IPS-NIHi11 (cell line): ENCODE measurements at places on chromosomes 11 and 22.
A peak's percentile ranks its signal among the peaks of the same experiment; 100 is the strongest.

DNA sequence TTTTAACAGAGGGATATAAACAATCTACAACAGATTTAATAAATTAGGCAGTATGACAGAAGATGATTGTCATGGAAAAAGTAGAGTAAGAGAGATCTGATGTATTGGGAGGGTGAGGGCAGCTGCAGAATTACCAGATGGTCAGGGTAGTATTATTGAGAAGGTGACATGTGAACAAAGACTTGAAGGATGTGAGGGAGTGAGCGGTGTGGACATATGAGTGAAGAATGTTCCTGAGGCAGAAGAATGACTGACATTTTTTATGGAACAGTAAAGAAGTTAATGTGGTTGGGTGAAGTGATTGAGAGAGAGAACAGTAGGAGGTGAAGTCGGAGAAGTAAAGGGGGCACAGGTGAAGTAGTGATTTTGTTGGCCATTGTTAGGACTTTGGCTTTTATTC lies 42.4 kb upstream of the HIPK3 start:
- no peak for DNase-seq

DNA sequence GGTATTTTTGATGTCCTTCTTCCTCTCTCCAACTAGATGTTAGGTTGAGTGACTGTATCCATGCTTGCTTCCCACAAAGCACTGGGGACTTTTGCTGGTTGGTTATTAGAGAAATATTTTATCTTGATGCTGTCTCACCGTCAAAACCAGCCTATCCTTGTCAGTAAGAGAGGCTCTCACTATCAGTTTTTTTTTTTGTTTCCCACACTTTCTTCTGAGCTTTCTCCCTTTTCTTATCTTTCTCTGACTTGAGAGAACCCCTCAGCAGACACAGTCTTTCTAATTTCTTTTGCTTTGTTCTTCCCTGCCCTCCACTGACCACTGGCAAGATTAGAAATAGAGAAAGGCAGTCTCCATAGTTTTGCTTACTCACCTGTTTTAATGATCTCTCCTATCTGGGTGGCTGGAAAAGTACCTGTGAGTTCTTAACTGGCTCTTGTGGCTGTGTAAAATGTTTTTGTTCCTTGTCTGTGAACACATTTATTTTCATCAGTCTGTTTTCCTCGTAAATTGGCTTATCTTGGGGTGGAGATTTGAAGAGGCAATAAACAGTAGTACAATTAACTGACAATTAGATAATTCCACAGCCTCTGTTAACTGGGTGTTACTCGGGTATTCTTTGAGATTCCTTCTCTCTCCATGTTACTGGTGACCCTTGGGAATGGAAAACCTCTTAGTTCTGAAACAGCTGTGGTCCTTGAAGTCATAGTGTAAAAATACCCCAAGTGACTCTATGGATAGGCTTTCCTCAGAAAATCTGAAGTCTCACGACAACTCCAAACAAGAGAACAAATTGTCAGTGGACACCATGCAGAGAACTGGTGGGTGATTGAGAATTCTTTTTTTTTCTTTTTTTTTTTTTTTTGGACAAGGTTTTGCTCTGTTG lies at the start of gene NXPE1:
TSS of gene NXPE1 (minus strand) at position 457 of the 886 bp plus-strand sequence. CDS start 8,680 bp downstream, outside the sequence.
- no peak for DNase-seq

DNA sequence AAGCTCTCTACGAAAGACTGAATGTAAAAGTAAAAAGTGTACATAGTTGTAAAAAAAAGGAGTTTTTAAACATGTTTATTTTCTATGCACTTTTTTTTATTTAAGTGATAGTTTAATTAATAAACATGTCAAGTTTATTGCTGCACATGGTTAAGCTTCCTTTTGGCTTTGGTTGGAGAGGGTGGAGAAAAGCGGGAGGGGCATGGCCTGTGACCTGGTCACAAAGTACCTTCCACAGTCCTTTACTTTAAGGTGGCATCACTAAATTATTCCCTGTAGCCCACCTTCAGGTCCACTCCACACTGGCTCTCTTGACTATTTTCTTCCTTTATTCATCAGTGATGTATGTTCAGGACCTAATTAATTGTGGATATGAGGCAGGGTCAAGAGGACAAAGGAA lies 586 bp upstream of the TTC36 start:
- DNase-seq = no peak

GRCh38 chr11:111459506-111460270 lies 52.5 kb downstream of the BTG4 start:
- DNase-seq = peak; percentile 37

GRCh38 chr22:24102366-24103200 lies 78.7 kb upstream of the SUSD2 start:
- DNase-seq = no peak

GRCh38 chr11:26849036-26849435 lies 127.2 kb upstream of the SLC5A12 start:
- no peak for DNase-seq

GRCh38 chr11:95486466-95486865 lies 255.5 kb upstream of the SESN3 start:
- no peak for DNase-seq

DNA sequence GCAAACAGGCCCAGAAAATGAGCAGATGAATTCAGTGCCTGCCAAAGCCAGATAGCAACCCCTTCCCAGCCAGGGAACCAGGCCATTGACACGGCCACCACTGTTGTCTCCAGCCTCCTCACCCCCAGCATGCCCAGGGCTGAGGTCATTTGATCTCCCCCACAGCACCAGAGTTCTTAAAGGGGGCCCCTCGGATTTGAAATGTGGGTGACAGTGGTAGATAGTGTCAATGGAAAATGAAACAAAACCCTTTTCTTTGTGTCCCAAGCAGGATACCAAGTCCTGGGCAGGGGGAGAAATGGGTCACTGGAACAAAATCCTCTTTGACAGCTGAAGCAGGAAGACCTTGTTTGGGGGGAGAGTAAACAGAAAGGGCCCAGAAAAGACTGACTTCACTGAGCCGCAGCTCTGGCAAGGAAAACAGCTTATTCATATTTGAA lies 14.3 kb upstream of the ACCSL start:
- DNase-seq = no peak

GRCh38 chr11:5597953-5598352 lies 1.5 kb downstream of the TRIM6 start:
- no peak for DNase-seq

DNA sequence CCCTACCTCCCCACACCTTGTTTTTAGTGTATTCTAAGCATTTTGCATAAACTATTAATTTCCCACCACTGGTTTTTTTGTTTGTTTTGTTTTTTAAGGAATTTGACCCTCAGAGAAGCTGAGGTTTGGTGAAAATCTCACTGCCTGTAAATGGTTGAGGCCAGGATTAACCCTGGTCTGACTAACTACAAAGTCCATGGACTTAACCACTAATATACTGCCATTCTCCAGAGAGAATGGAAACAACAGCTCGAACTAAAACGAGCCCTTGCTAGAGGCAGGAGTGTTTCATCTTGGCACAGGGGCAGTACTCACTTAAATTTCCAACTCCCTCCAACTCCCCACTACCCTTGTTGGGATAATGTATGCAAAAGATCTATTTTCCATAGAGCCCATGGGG lies 3.0 kb downstream of the CTNND1 start:
- no peak for DNase-seq

GRCh38 chr11:111978028-111978771 lies 41.1 kb downstream of the DIXDC1 start:
- peak; percentile 79 for DNase-seq

DNA sequence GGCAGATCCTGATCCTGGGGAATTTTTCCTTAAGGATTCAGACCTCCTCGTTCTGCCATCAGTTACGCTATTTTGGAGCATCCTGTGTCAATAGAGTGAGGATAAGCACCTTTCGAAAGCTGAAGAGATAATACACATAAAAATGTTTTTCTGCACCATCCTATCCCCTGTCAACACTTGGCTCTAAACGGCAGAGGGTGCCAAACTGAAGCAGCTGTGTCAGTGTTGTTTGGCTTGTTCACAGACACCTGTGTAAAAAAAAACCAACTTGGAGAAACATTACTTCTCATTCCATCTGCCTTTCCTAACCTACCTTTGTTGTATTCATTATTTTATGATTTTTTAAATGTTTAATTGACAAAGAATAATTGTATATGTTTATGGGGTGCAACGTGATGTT lies 417.0 kb upstream of the DDI1 start:
- DNase-seq = no peak

DNA sequence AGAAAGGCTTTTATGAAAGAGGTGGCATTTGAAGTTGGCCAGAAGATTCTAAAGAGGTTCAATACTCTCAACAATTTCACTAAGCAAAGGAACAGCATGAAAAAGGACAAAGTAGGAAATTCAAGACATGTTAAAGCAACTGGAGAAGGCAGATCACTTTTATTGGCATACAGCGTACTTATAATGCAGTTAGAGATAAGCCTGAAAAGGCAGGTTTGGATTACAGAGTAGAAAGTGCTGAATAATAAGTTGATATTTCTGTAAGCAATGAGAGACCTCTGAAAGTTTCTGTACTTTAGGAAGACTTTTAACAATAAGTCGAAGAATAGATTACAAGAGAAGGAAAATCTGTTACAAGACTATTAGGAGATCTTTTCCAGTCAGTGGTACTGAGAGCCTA lies 25.1 kb downstream of the MTMR2 start:
- DNase-seq = no peak
